ENCODE measurements at places on chromosomes 1 and 21.

GRCh38 chr1:98903261-98903660, 101.4 kb downstream of the PLPPR5 start:
- DNase-seq = no peak

- DNase-seq = no peak
Measured at GRCh38 chr1:60942896-60943638, 139.3 kb upstream of the NFIA start.

- DNase-seq = no peak
Measured at GRCh38 chr1:24216276-24217074, 29.4 kb upstream of the IFNLR1 start.

DNA sequence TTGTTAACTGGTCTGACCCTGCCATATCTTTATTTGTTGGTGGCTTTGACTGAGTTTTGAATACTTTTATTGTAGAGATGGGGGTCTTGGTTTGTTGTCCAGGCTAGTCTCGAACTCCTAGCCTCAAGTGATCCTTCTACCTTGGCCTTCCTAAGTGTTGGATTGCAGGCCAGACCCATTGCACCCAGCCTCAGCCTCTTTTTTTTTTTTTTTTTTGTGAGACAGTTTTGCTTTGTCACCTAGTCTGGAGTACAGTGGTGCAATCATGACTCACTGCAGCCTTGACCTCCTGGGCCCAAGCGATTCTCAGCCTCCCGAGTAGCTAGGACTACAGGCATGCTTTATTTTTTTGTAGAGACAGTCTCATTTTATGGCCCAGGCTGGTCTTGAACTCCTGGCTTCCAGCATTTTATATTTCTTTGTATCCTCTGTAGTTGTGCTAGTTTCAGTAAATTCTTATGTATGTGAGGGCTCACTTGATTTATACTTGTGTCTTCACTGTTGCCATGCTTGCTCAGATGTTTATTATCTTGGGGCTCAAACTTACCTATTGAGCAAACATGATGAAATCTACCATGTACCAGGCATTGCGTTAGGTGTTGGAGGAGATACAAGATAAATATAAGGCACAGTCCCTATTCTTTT, 24.1 kb downstream of the THRAP3 start:
- no peak for DNase-seq

DNA sequence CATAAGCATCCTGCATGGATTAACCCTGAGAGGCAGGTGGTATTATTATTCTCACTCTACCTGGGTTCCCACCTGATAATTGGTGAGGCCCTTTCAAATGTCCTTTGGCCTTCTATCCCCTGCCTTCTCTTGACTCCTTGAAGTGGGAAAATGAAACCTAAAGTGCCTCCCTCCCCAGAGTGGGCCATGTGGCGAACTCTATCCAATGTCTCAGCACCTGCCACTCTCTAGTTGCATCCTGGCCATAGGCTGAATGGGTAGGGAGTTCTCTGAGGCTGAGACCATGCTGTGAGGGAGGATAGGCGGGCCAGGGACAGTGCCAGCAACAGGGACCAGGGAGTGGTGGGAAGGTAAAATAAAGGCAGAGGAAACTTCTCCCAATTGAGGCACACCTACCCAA, 35.3 kb downstream of the ELF3 start:
- DNase-seq = no peak

- DNase-seq = no peak
Measured at GRCh38 chr1:2978691-2979190, 42.5 kb upstream of the ACTRT2 start.

DNA sequence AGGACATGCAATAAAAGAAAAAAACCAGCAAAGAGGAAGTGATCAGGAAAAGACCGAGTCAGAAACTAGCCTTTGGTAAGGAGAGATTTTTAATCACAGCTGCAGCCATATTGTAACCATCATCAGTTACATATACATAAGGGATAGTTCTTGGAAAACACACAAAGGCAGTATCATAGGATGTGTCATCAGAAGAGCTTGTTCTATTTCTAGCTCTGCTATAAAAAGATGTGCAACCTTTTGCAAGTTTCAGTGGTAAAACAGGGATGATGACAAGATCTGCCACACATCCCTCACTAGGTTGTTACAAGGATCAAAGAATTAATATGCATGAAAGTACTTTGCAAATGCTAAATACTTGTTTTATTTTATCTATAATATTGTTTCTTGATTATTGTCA, 342.0 kb downstream of the VAV3 start:
- DNase-seq = no peak

- DNase-seq = no peak
Measured at GRCh38 chr1:153422450-153423068, 6.2 kb downstream of the S100A7A start.

Data from cortex of kidney (tissue), 1 donor.